ENCODE measurements at places on chromosomes 11 and 22. TPM values are rescaled to one million over a fixed set of nuclear protein-coding genes. Genes with fewer than 3 reads are reported as not detected.

- H3K36me3 ChIP-seq: no peaks in the 10 kb centered on the region
- no peak overlapping the region for H3K27ac ChIP-seq
- peaks cover 11% of the 10 kb centered on the region for H3K27me3 ChIP-seq
- no peak for DNase-seq
- no peak overlapping the region for H3K4me3 ChIP-seq
- peaks cover 41% of the 10 kb centered on the region for H3K4me1 ChIP-seq
Measured at GRCh38 chr11:119371778-119372182, 9.7 kb downstream of the USP2 start.

GRCh38 chr11:81112718-81113117 is 1620.9 kb downstream of the FAM181B start:
- H3K4me1 ChIP-seq: no peaks in the 10 kb centered on the region
- H3K27ac ChIP-seq: no peak overlapping the region
- no peak for DNase-seq
- no peaks in the 10 kb centered on the region for H3K36me3 ChIP-seq
- no peak overlapping the region for H3K4me3 ChIP-seq
- H3K27me3 ChIP-seq: no peaks in the 10 kb centered on the region

The EIF3M gene
- 135 TPM for total RNA-seq

The KLHL35 gene
- 41.4 TPM for total RNA-seq

GRCh38 chr11:10285148-10285802 is 8.7 kb downstream of the SBF2 start:
- no peak overlapping the region for H3K4me3 ChIP-seq
- no peaks in the 10 kb centered on the region for H3K36me3 ChIP-seq
- peaks cover 4% of the 10 kb centered on the region for H3K4me1 ChIP-seq

GRCh38 chr11:88536616-88537265 is 199.2 kb upstream of the CTSC start:
- H3K4me3 ChIP-seq: no peak overlapping the region
- H3K27ac ChIP-seq: no peak overlapping the region
- H3K36me3 ChIP-seq: no peaks in the 10 kb centered on the region
- no peaks in the 10 kb centered on the region for H3K27me3 ChIP-seq
- DNase-seq: no peak

The IGF2 gene
- total RNA-seq: 21.5 TPM

GRCh38 chr11:10307022-10307399 is 2.1 kb downstream of the ADM start:
- no peaks in the 10 kb centered on the region for H3K36me3 ChIP-seq
- DNase-seq: no peak
- H3K4me3 ChIP-seq: peak overlapping the region; percentile 50
- peaks cover 7% of the 10 kb centered on the region for H3K4me1 ChIP-seq

- H3K4me3 ChIP-seq: no peak overlapping the region
- H3K36me3 ChIP-seq: no peaks in the 10 kb centered on the region
- H3K4me1 ChIP-seq: peaks cover 5% of the 10 kb centered on the region
- H3K27me3 ChIP-seq: peaks cover 3% of the 10 kb centered on the region
- peak; percentile 84 for DNase-seq
Measured at GRCh38 chr11:4626207-4627099, 10.8 kb upstream of the OR51D1 start.

DNA sequence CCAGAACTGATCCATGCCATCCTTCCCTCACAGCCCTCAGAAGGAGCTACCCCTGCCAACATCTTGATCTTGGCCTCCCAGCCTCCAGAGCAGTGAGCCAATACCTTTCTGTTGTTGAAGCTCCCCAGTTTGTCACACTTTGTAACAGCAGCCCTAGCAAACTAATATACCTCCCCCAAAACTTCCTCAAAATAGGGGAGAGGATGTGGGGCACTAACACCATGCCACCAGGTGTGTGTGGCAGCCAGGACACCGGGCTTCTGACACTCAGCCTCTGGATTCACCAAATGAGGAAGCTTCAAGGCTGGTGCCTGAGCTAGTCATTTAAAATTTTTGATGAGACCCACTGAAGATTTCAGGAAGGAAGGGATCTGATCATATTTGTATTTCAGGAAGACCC is 84.9 kb downstream of the CSNK2A3 start:
- H3K4me1 ChIP-seq: no peaks in the 10 kb centered on the region
- no peak overlapping the region for H3K27ac ChIP-seq
- H3K36me3 ChIP-seq: peaks cover 5% of the 10 kb centered on the region
- H3K4me3 ChIP-seq: no peak overlapping the region
- peaks cover 4% of the 10 kb centered on the region for H3K27me3 ChIP-seq
- DNase-seq: no peak

The SLC17A6 gene
- 170 TPM for total RNA-seq

DNA sequence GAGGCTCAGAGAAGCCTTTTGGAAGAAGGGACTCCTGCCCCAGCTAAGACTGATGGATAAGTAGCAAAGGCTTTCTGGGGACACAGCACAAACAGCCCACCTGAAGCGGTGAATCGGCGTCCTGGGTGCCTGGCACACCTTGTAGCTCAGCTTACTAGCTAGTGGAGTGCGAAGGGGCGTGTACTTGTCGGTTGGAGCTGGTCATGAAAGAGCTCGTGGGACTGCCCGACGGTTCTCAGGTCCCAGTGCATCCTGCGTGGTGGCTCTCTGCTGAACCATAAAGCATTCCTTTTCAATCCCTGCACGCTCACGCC is 690 bp upstream of the UVRAG start:
- H3K27me3 ChIP-seq: peaks cover 2% of the 10 kb centered on the region
- H3K4me3 ChIP-seq: peak overlapping the region; percentile 97
- H3K4me1 ChIP-seq: no peaks in the 10 kb centered on the region
- H3K36me3 ChIP-seq: no peaks in the 10 kb centered on the region

The LDLRAD3 gene
- 59.9 TPM for total RNA-seq

The RTN4RL2 gene
- 119 TPM for total RNA-seq

GRCh38 chr11:63915961-63916836 is 765 bp downstream of the RCOR2 start:
- peaks cover 19% of the 10 kb centered on the region for H3K4me1 ChIP-seq
- peak overlapping the region; percentile 94 for H3K27ac ChIP-seq
- H3K4me3 ChIP-seq: peak overlapping the region; percentile 85
- peak; percentile 93 for DNase-seq
- H3K27me3 ChIP-seq: peaks cover 28% of the 10 kb centered on the region

DNA sequence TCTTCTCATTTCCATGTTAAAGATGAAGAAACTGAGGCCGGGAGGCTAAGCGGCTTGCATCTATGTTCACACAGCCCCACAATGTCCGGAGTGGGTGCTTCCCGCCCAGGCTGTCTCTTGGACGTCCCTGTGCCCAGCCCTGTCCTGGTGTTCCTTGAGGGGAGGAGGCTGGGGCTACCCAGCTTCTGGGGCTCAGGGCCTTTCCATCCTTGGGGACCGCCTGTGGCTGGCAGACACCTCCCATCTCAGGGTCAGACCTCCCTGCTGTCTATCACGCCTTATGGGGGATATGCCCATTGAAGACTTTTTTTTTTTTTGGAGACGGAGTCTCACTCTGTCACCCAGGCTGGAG is 95.5 kb downstream of the WNT7B start:
- H3K4me1 ChIP-seq: peaks cover 6% of the 10 kb centered on the region
- peaks cover 3% of the 10 kb centered on the region for H3K27me3 ChIP-seq
- H3K4me3 ChIP-seq: no peak overlapping the region
- H3K27ac ChIP-seq: no peak overlapping the region
- DNase-seq: no peak

DNA sequence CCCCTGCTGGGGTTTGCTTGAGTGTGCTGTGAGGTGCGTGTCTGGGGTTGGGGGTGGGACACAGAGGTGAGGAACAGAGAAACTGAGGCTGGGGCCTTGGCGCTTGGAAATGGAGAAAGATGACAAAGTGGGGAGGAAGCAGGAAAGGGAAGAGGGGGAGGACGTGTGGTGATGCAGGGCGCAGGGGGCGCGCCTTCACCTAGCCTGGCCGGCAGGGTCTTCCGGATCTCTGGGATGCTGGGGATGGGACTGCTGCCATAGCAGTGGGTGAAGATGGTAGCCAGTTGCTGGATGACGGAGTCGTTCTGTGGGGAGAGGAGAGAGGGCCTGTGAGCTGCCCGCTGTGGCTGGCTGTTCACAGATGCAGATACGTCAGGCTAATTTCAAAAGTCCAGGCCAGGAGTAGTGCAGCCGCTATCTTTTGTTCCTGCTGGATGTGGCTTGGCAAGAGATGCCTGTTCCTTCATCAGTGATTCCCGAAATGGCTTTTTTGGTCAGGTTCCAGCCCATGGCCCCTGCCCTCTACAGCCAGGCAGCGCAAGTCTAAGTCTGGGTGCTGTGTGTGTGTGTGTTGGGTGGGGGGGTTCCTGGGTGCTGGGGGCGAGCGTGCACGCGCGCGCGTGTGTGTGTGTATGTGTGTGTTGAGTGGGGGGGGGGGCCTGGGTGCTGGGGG is 54.8 kb downstream of the NAT10 start:
- H3K4me3 ChIP-seq: no peak overlapping the region
- DNase-seq: no peak
- no peaks in the 10 kb centered on the region for H3K36me3 ChIP-seq
- no peak overlapping the region for H3K27ac ChIP-seq
- H3K4me1 ChIP-seq: peaks cover 4% of the 10 kb centered on the region

The C11orf87 gene
- total RNA-seq: 0.27 TPM

GRCh38 chr22:33601062-33601461 is 319.2 kb downstream of the LARGE1 start:
- H3K36me3 ChIP-seq: peaks cover 4% of the 10 kb centered on the region
- no peak overlapping the region for H3K4me3 ChIP-seq
- DNase-seq: no peak
- no peaks in the 10 kb centered on the region for H3K4me1 ChIP-seq

DNA sequence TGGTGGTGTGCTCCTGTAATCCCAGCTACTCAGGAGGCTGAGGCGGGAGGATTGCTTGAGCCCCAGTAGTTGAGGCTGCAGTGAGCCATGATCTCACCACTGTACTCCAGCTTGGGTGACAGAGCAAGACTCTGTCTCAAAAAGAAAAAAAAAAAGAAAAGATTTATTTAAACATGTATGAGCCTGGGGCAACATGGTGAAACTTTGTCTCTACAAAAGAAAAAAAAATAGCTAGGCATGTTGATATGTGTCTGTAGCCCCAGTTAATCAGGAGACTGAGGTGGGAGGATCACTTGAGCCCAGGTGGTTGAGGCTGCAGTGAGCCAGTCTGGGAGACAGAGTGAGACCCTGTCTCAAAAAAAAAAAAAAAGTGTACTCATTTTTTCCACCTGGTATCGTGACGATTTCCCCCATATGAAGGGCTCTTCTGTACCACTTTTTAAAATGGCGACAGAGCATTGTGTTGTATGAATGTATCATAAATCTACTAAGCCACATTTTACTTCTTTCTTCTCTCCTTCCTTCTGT is 16.4 kb upstream of the KCTD14 start:
- peaks cover 5% of the 10 kb centered on the region for H3K27me3 ChIP-seq
- H3K4me1 ChIP-seq: peaks cover 3% of the 10 kb centered on the region
- DNase-seq: no peak
- H3K27ac ChIP-seq: no peak overlapping the region
- H3K4me3 ChIP-seq: no peak overlapping the region
- H3K36me3 ChIP-seq: no peaks in the 10 kb centered on the region

The VSIG2 gene
- total RNA-seq: not detected

The KCNJ5 gene
- 0.34 TPM for total RNA-seq

DNA sequence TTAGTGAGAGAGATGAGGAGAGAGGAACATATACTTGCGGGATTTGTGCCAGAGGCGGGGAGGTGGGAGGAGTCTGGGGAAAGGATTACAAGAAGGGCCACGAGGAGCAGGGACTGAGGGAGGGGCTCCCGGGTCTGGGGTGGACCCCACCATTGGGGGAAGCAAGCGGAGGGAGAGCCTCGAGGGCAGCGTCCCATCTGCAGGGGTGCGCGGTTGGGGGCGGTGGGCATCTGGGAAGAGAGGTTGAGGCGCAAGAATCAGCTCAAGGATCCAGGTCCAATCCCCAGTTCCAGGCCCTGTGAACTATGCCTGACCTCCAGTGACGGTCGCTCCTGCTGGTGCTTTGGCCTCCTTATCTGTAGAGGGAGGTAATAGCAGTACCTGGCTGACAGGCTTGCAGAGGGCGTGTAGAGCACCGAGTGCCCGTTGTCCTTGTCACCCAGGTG is 38.0 kb downstream of the ADAMTS15 start:
- DNase-seq: no peak
- peaks cover 7% of the 10 kb centered on the region for H3K36me3 ChIP-seq
- no peak overlapping the region for H3K27ac ChIP-seq
- no peaks in the 10 kb centered on the region for H3K4me1 ChIP-seq
- H3K27me3 ChIP-seq: no peaks in the 10 kb centered on the region

DNA sequence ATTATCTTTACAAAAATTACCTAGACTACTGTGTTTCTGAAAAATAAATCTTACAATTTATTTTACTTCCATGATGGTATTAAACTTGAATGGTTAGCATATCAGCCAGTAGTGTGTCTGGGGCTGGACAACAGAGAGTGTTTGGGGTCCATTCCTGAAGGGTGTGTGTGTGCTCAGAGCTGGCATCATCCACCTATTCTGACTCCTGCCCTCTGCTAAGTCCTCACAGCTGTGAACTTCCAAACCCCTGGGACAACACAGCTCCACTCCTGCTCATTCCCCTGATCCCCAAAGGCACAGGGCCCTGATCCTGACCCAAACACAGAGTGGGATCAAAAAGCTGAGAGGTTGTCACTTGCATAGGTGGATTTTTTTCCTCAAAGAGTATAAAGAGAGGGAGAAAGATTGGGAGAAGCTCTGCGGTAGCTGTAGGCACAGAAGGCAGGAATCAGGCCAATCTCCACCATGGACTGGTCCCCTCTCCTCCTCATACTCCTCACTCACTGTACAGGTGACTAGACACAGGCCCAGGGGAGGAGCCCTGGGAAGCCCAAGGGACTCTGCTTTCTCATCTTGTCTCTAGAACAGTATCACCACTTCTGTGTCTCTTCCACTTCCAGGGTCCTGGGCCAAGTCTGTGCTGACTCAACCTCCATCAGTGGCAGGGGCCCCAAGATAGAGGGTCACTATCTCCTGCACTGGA is 55.7 kb upstream of the TOP3B start:
- H3K4me1 ChIP-seq: peaks cover 5% of the 10 kb centered on the region
- H3K36me3 ChIP-seq: peaks cover 8% of the 10 kb centered on the region
- H3K4me3 ChIP-seq: no peak overlapping the region
- DNase-seq: no peak

GRCh38 chr11:23280088-23280487 is 419.8 kb upstream of the CCDC179 start:
- no peaks in the 10 kb centered on the region for H3K4me1 ChIP-seq
- H3K27ac ChIP-seq: no peak overlapping the region
- H3K4me3 ChIP-seq: no peak overlapping the region
- H3K36me3 ChIP-seq: no peaks in the 10 kb centered on the region

The IRAG1 gene
- total RNA-seq: 4.2 TPM

GRCh38 chr11:40202589-40203270 is 1256.7 kb downstream of the LRRC4C start:
- no peak overlapping the region for H3K4me3 ChIP-seq
- peaks cover 4% of the 10 kb centered on the region for H3K27me3 ChIP-seq
- no peak for DNase-seq
- peaks cover 2% of the 10 kb centered on the region for H3K4me1 ChIP-seq

GRCh38 chr11:10926801-10927211 is 69.0 kb upstream of the ZBED5 start:
- H3K27ac ChIP-seq: no peak overlapping the region
- no peaks in the 10 kb centered on the region for H3K36me3 ChIP-seq
- H3K4me3 ChIP-seq: no peak overlapping the region
- peaks cover 12% of the 10 kb centered on the region for H3K27me3 ChIP-seq
- H3K4me1 ChIP-seq: peaks cover 21% of the 10 kb centered on the region

Data from glutamatergic neuron (in vitro differentiated cells).